Activated effector memory CD4-positive, alpha-beta T cell treated with Interleukin-2 at 50 U/mL for 16 hours (primary cell): ENCODE measurements at places on chromosomes 5 and 9.

- DNase-seq: no peak
Observed at GRCh38 chr9:36128349-36128748, 8.2 kb upstream of the GLIPR2 start.

- no peak for DNase-seq
Observed at GRCh38 chr9:127267793-127268525, 3.4 kb downstream of the GARNL3 start.

GRCh38 chr9:136013524-136014034 lies 52.4 kb upstream of the UBAC1 start:
- DNase-seq: no peak

DNA sequence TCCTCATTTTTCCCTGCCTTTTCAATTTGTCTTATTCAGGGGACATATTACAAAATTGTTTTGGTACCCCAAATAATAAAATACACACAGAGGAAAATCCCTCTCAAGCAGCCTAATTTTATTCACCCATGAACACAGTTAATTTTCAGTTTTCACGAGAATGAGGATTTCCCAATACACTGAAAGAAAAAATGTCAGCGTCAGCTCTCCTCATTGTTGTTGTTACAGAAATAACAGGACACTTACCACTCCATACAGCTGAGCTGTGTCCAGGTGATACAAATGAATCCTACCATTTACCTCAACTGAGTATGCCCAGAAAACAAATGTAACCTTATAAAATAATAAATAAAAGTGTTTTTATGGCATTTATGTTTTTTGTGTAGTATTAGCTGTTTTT lies 144.6 kb upstream of the PCA3 start:
- no peak for DNase-seq
